ENCODE measurements at places on chromosomes 5 and 9.

DNA sequence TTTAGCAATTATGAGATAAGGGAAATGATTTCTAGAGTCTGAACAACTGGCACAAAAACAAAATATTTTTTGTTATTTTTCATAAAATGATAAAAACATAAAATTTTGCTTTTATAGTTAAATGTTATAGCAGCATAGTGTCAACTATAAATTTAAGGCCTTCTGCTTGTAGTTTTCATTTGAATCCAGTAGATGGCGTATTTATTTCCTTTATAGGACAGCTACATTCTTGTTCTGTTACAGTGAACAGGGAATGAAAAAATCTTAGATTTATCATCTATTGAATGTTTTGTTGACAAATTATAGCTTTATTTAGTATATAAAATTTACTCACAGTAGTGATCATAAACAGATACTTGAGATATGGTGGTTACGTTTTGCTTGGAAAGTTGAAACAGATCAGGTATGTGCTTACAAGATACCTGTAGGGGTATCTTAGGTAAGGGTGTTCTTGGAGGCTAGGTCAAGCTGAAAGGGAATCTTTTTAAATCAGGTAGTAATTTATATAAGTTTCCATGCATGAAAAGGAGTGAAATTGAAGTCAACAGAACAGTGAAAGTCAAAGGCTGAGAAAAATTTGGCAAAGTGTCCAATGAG, 239.3 kb upstream of the GRIN3A start:
- no peaks in the 10 kb centered on the region for H3K36me3 ChIP-seq
- H3K27me3 ChIP-seq, result no peaks in the 10 kb centered on the region
- H3K27ac ChIP-seq, result no peak overlapping the region
- no peaks in the 10 kb centered on the region for H3K4me1 ChIP-seq
- no peak overlapping the region for H3K4me3 ChIP-seq

- no peak for DNase-seq
- H3K27ac ChIP-seq, result no peak overlapping the region
- H3K36me3 ChIP-seq, result no peaks in the 10 kb centered on the region
- peaks cover 11% of the 10 kb centered on the region for H3K4me1 ChIP-seq
- no peaks in the 10 kb centered on the region for H3K27me3 ChIP-seq
- no peak overlapping the region for H3K4me3 ChIP-seq
Measured at GRCh38 chr5:111582993-111583601, 70.8 kb upstream of the STARD4 start.

- no peaks in the 10 kb centered on the region for H3K36me3 ChIP-seq
- H3K27ac ChIP-seq, result no peak overlapping the region
- H3K4me1 ChIP-seq, result no peaks in the 10 kb centered on the region
- H3K27me3 ChIP-seq, result no peaks in the 10 kb centered on the region
- DNase-seq, result no peak
Measured at GRCh38 chr9:116656501-116656971, 30.6 kb upstream of the TRIM32 start.

GRCh38 chr5:178385496-178385890, 152.9 kb upstream of the PHYKPL start:
- H3K36me3 ChIP-seq, result no peaks in the 10 kb centered on the region
- DNase-seq, result peak; percentile 70
- H3K27me3 ChIP-seq, result no peaks in the 10 kb centered on the region

- no peaks in the 10 kb centered on the region for H3K27me3 ChIP-seq
- H3K4me3 ChIP-seq, result no peak overlapping the region
- H3K4me1 ChIP-seq, result no peaks in the 10 kb centered on the region
- DNase-seq, result no peak
- no peaks in the 10 kb centered on the region for H3K36me3 ChIP-seq
- H3K27ac ChIP-seq, result no peak overlapping the region
Measured at GRCh38 chr9:18154661-18155060, 319.3 kb upstream of the ADAMTSL1 start.
